ENCODE measurements at places on chromosomes 5 and 9.

- DNase-seq: no peak
Measured at GRCh38 chr9:37515620-37516258, 30.0 kb downstream of the POLR1E start.

- DNase-seq: peak; percentile 52
Measured at GRCh38 chr9:109846776-109847175, 66.8 kb downstream of the PALM2AKAP2 start.

DNA sequence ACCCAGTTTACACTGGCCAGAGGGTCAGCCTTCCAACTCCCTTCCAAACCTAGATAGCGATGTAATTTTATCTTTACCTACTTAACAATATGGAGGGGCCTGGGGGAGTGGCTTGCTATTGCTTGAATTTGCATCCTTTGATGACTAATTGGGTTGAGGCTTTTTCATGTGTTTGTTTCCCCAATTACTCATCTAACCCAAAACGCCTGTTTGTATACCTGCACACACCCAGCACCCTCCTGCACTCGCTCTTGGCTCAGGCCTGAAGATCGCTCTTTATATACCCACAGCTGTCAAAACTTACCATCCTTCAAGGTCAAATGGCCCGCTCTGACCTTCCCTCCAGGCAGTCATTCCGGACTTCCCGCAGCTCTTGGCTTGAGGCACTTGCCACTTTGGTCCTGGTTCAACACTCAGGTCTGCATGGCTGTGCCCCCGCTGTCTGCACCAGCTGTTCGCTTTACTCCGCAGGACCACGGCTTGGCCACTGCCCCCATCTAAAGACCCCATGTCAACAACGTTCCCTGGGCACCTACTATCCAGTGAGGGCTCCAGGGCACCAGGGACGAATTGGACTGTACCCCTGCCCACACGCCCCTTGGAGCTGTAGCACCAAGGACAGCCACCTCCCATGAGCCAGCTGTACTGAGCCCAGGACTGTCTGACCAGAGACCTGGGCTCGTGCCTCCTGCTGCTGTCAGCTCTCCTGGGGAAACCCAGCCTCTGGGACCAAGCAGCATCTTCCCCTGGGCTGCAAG is 76.1 kb upstream of the ADAMTS2 start:
- no peak for DNase-seq

DNA sequence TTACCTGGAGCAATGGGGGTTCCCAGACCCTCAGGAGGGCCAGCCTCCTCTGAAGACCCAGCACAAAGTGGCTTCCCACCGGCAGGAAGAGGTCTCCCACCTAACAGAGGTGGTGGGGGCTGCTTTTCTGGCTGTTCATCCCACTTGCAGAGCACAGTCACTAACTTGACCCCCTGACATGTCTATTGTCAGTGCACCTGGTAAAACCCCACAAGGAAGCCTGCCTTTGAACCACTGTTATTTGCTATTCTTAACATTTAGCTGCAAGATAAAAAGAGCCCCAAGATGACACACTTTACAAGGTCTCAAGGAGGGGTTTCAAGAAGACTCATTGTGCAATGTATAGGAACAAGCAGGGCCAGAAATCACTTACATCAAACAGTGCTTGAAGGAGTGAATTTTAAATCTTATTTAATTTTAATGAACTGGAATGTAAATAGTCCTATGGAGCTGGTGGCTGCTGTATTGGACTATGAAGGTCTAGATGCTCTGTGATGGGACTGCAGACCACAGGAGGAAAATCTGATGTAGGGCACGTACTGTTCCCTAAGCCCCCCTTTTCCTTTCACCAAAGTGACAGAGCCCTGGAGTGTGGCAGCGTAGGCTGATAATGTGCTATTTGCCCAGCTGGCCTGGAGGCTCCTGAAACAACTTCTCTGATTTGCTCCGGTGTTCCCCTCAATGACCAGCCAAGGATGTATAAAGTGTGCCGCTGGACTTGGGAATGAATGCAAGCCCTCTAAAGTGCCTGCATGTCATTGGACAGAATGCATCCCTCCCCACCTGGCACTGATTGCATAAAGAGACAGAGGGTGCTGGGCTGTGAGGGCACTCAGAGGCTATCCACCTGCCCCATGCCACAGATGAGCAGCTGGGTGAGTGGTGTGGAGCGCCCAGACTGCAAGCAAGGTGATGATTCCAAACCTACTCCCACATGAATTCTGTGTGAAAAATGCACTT is 80.2 kb downstream of the PTPN3 start:
- DNase-seq: no peak

GRCh38 chr9:116368680-116369079 is 215.1 kb downstream of the PAPPA start:
- no peak for DNase-seq

DNA sequence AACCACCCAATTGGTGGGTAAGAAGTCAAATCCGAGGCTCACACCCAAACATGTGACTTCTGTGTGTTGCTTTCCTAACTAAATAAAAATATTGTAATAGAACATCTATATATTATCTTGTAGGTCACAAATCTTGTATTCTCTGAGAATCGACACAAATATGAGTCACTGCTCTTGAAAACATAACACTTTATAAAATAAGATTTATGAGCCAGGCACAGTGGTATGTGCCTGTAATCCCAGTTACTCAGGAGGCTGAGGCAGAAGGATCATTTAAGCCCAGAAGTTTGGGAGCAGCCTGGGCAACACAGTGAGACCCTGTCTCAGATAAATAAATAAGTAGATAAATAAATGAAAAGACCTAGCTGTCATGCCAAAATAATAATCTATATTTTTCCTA is 624.1 kb downstream of the ANXA1 start:
- DNase-seq: no peak

- DNase-seq: no peak
Measured at GRCh38 chr5:107653685-107654084, 17.1 kb downstream of the EFNA5 start.

DNA sequence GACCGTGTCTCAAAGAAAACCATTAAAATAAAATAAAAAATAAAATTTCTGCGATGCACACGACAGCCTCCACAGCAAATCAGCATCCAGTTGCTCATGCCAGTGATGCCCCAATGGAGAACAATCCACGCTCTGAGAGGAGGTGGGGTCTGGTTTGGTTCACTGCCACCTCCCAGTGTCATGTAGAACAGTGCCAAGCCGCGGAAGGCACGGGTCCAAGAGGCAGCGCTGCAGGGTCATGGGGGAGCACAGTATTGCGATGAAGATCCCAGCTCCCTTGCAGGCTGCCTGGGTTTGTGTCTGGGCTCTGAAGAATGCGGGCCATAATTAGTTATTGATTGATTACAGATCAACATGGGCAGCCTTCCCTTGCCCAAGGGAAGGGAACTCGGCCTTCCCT is 6.1 kb upstream of the CACFD1 start:
- no peak for DNase-seq

DNA sequence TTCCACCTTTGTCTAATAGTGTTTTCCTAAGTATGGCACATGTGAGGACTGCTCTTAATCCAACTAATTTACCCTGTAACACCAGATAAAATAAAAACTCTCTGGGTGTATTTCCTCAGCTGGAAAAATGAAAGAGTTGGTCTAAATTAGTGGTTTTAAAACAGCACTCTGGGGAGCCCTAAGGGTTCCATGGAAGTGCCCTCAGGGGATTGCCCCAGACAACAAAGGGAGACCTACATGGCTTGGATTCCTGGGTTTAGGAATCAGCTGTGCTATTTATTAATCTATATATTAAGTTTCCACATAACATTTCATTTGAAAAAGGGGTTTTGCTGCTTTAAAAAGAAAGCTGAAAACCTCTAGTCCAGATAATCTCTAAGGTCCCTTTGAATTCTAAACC is 20.2 kb downstream of the ADAMTS6 start:
- DNase-seq: no peak
